Small intestine (tissue), 16 donors: ENCODE measurements at places on chromosomes 1 and 21.

GRCh38 chr1:16054598-16055540 lies 11.3 kb downstream of the CLCNKB start:
- H3K4me3 ChIP-seq: no peak overlapping the region
- no peak for DNase-seq
- H3K27ac ChIP-seq: no peak overlapping the region
- no peaks in the 10 kb centered on the region for H3K27me3 ChIP-seq
- no peaks in the 10 kb centered on the region for H3K36me3 ChIP-seq

DNA sequence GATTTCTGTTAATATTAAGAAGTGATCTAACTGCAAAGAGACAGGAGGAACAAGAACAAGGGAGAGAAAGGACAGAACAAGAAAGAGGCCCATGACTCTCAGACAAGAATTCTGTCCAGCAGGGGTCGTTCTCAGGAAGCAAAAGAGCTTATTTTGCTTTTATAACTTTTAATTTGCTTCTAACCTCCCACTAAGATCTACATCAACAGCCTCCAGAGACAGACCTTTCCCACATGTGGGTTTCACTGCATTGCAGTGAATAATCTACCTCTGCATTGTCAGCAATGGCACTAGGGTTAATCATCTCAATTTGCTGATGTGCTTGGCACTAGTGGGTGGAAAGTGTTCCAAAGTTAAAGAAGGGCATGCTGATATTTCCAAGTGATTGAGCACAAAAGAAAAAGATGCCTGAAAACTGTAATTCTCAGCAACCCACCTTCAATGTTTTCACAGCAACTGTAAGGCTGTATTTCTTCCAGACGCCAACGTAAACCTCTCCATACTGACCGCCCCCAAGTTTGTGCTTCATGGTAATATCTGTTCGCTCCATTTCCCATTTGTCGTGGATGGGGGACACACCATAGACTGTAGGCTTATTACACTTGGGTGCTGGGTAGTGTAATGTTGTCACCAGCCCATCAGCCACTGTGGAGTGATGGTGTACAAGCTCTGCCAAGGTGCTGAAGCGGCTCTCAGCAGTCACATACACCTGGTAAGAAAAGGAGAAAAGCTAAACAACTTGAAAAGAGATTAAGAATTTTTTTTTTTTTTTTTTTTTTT lies 39.5 kb downstream of the TOR3A start:
- H3K4me3 ChIP-seq: no peak overlapping the region
- H3K27ac ChIP-seq: no peak overlapping the region
- no peaks in the 10 kb centered on the region for H3K27me3 ChIP-seq
- H3K4me1 ChIP-seq: no peaks in the 10 kb centered on the region
- DNase-seq: peak; percentile 41
- peaks cover 9% of the 10 kb centered on the region for H3K36me3 ChIP-seq

DNA sequence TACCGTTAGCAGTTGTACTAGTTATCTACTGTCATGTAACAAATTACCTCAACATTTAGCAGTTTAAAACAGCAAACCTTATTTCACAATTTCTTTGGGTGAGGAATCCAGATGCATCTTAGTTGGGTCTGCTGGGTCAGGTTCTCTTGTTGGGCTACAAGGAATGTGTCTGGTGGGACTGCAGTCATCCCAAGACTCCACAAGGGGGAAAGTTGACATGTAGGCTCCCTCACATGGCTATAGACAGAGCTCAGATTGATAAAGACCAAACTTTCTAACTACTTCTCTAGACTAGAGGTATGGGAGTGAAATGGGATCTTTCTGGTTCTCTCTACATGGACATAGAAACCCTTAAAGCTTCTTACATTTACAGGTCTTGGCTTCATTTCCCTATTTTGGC lies 160.9 kb downstream of the UCK2 start:
- no peak for DNase-seq
- H3K4me1 ChIP-seq: no peaks in the 10 kb centered on the region
- no peak overlapping the region for H3K4me3 ChIP-seq
- H3K36me3 ChIP-seq: no peaks in the 10 kb centered on the region
- no peak overlapping the region for H3K27ac ChIP-seq

GRCh38 chr1:88744142-88744541 lies 60.1 kb downstream of the PKN2 start:
- H3K27ac ChIP-seq: no peak overlapping the region
- H3K4me1 ChIP-seq: no peaks in the 10 kb centered on the region
- no peak overlapping the region for H3K4me3 ChIP-seq
- H3K27me3 ChIP-seq: no peaks in the 10 kb centered on the region

DNA sequence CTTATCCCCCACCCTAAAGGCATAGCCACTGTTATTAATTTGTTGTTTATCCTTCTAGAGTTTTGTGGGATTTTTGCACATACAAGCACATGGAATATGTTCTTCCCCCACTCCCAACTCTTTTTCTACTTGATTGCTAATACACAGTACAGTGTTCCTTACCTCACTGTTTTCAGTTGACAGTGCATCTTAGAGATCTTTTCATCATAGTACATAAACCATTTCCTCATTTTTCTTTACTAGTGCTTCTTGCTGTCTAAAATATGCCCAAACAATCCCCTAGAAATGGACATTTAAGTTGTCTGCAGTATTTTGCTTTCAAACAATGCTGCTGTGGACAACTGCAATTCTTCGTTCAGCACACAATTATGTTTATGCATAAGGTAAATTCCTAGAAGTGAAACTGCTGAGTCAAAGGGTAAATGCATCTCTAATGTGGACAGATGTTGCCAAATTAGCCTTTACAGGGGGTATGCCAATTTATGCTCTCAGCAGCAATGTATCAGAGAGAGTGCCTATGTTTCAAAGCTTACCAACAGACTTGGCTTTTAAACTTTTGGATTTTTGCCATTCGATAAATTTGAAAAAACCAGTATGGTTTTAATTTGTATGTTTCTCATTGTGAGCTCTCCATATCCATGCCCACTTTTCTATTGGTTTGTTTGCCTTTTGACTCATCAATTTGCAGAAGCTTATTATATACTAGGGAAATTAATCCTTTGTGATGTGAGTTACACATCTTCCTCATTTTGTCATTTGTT lies 132.6 kb downstream of the MRPS6 start:
- no peak for DNase-seq
- no peaks in the 10 kb centered on the region for H3K4me1 ChIP-seq
- no peaks in the 10 kb centered on the region for H3K36me3 ChIP-seq
- H3K27ac ChIP-seq: no peak overlapping the region
- no peak overlapping the region for H3K4me3 ChIP-seq

- no peaks in the 10 kb centered on the region for H3K27me3 ChIP-seq
- no peak overlapping the region for H3K27ac ChIP-seq
- H3K4me3 ChIP-seq: no peak overlapping the region
- no peaks in the 10 kb centered on the region for H3K4me1 ChIP-seq
Measured at GRCh38 chr1:174217248-174217647, 57.9 kb downstream of the RABGAP1L start.

DNA sequence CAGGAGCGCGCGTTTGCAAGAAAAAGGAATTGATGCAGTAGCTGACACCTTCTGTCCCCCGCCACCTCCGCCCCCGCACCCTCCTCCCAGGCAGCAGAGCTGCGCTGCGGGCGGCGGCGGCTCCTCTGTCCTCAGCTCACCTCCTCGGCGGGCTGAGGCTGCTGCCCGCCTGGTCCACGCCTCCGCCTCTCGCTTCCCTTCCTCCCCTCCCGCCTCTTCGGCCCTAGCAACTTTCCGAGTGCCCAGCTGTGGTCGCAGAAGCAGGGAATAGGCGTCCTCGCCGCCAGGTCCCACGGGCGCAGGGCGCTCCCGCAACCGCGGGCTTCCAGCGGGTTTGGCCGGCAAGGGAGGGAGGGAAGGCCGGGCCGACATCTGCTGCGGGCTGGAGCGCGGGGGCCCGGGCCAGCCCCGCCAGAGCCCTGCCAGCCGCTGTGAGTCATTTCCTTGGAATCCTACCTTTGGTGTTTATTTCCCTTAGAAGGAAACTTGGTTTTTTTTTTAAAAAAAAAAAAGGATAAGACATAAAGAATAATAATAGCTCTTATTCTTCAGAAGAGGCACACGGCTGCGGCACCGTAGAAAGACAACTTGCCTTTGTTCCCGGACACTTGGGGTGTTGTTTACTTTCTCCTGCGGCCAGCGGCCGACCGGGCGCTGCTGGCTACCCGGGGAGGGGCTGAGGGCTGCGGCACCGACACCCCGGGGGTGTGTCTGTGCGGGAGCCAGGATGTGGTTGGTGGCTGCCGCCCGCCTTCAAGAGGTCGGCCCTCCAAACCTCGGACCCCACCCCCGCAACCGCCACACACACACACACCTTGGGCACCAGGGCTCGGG lies 1.1 kb downstream of the SERTAD4 start:
- H3K4me1 ChIP-seq: no peaks in the 10 kb centered on the region
- H3K4me3 ChIP-seq: peak overlapping the region; percentile 52
- H3K27ac ChIP-seq: peak overlapping the region; percentile 41
- DNase-seq: peak; percentile 53
- peaks cover 50% of the 10 kb centered on the region for H3K27me3 ChIP-seq

- no peak for DNase-seq
- H3K4me1 ChIP-seq: peaks cover 43% of the 10 kb centered on the region
- H3K27me3 ChIP-seq: no peaks in the 10 kb centered on the region
- no peaks in the 10 kb centered on the region for H3K36me3 ChIP-seq
Measured at GRCh38 chr1:165854101-165854845, 26.9 kb downstream of the UCK2 start.

DNA sequence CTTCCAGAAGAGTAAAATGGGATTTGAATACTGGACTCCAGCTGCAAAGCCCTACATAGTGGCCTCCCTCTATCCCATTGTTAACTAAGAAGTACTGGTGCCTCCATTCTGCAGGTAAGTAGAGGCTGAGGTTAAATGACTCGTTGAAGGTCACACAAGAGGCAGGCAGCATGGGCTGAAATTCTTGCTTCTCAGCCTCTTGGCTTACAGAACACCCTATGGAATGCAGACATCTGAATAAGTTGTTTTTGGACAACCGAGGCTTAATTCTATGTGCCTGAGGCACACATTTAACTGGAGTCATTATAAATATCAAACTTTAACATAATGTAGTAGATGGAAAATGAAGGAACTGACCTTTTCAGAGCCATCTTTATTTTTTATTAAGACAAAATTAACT lies 5.7 kb downstream of the DNAJC11 start:
- no peaks in the 10 kb centered on the region for H3K36me3 ChIP-seq
- H3K27me3 ChIP-seq: no peaks in the 10 kb centered on the region
- no peaks in the 10 kb centered on the region for H3K4me1 ChIP-seq
- H3K4me3 ChIP-seq: no peak overlapping the region
- DNase-seq: no peak

GRCh38 chr1:201488830-201489589 lies 17.9 kb downstream of the CSRP1 start:
- no peak for DNase-seq
- H3K27ac ChIP-seq: no peak overlapping the region
- no peak overlapping the region for H3K4me3 ChIP-seq
- no peaks in the 10 kb centered on the region for H3K27me3 ChIP-seq
- peaks cover 81% of the 10 kb centered on the region for H3K36me3 ChIP-seq

DNA sequence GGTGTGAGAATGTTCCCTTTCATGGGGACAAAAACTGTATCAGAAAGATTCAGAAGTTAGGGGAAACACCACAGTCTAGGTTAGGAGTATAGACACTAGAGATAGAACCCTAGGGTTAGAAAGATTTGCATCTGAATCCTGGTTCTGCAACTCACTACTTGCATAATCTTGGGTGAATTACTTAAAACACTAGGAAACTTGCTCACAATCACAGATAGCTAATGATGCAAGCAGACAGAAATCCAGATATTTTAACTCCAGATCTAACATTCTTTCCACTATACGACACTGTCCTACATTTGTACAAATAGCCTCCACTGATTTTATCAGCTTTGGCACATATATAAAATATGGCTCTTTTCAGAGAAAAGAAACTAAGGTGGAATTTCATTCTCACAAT lies 30.8 kb upstream of the GLIS1 start:
- H3K27me3 ChIP-seq: no peaks in the 10 kb centered on the region
- H3K4me1 ChIP-seq: no peaks in the 10 kb centered on the region
- H3K36me3 ChIP-seq: no peaks in the 10 kb centered on the region
- H3K4me3 ChIP-seq: no peak overlapping the region
- DNase-seq: no peak
- no peak overlapping the region for H3K27ac ChIP-seq

- peak; percentile 1 for DNase-seq
- no peak overlapping the region for H3K27ac ChIP-seq
- no peak overlapping the region for H3K4me3 ChIP-seq
- no peaks in the 10 kb centered on the region for H3K27me3 ChIP-seq
- no peaks in the 10 kb centered on the region for H3K36me3 ChIP-seq
Measured at GRCh38 chr1:241579434-241579833, 47.3 kb downstream of the KMO start.

- no peak for DNase-seq
- H3K27me3 ChIP-seq: no peaks in the 10 kb centered on the region
- H3K27ac ChIP-seq: no peak overlapping the region
- H3K36me3 ChIP-seq: no peaks in the 10 kb centered on the region
- H3K4me1 ChIP-seq: no peaks in the 10 kb centered on the region
Measured at GRCh38 chr21:27764056-27764455, 797.2 kb upstream of the ADAMTS5 start.

DNA sequence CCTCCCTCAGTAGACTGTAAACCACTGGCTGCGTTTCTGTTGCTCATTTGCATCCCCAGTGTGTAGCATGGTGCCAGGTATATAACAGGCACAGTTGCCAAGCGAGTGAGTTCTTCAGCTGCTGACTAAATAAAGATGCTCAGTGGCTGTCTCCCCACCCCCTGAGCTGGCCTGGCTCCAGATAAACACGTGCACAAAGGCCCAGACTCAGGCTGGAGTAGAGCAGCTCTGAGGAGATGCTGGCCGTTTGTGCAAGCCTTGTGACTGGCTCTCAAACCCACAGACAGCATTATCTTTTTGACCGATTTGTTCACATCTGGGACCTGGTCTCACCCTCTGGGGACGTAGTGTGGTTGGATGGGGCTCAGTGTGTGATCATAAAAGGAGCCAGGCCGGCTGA lies 7.1 kb downstream of the CHRNB2 start:
- H3K27me3 ChIP-seq: no peaks in the 10 kb centered on the region
- no peak overlapping the region for H3K4me3 ChIP-seq
- no peak for DNase-seq
- H3K36me3 ChIP-seq: no peaks in the 10 kb centered on the region

- no peak overlapping the region for H3K27ac ChIP-seq
- no peaks in the 10 kb centered on the region for H3K27me3 ChIP-seq
- H3K4me1 ChIP-seq: peaks cover 13% of the 10 kb centered on the region
- DNase-seq: no peak
Measured at GRCh38 chr1:248820041-248820585, 5.6 kb downstream of the SH3BP5L start.

- no peak overlapping the region for H3K4me3 ChIP-seq
- H3K36me3 ChIP-seq: peaks cover 2% of the 10 kb centered on the region
- no peaks in the 10 kb centered on the region for H3K27me3 ChIP-seq
- DNase-seq: no peak
- H3K27ac ChIP-seq: no peak overlapping the region
- peaks cover under 1% of the 10 kb centered on the region for H3K4me1 ChIP-seq
Measured at GRCh38 chr21:46000731-46001641, 19.4 kb downstream of the COL6A1 start.
